Lung (tissue), 17 donors: ENCODE measurements at places on chromosomes 7 and 10.

DNA sequence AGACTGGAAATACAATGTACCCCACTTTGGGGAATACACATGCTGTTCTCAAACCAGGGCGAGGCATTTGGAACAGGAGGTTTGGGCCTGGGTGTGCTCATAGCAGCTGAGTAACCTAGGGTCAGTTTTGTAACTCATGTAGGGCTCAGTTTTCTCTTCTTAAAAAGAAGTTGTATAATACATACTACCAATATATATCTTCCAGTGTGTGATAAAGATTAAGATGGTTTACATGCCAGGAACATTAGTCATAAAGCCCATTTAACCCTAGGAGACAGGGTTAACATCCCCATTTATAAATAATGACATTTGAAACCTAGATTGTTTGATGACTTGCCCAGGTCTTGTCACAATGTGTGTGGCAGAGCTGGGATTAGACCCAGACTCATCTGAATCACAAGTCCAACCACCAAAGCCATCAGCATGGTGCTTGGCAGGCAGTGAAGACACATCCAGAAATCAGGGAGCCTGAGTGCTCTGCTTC lies 6.0 kb downstream of the AKR1B10 start:
- no peak for DNase-seq

- DNase-seq: no peak
These were observed 172.0 kb upstream of the ZNF32 start for GRCh38 chr10:43820663-43821062.

DNA sequence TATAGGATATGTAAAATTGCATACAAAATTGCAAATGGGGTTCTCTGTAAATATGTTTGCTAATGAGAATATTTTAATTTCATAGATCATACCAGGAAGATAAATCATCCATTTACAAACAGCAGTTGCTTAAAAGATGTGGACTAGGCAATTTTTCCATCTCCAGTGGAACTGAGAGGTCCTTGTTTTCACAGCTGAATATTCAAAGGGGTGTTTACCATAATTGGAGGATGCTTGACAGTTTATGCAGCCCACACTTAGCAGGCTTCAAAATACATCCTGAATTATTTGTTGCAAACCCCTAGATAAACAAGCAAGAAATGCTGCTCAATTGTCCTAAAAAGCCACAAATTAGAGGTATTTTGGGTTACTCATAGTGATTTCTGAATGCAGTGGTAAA lies 69.9 kb downstream of the ADARB2 start:
- no peak for DNase-seq

DNA sequence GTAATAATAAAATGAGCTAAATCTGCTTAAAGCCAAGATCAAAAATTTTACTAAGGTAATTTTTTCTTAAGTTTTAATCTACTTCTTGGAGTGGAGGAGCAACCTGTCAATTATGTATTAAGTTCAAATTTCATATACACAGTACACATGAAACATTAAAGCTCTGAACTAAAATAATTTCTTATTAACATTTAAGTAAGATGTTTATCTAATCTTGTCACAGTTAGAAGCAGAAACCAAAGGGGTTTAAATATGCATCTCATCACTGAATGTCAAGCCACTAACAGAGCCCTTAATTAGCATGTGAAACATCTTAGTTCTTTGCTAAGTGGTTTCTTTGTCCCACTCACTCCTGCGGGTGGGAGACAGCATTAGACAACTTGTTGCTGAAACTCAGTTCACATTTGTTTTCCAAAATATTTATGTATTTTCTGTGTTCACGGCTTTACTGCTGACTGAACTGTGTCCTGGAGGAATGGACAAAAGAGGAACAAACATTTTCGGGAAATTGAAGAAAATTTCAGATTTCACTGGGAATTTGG lies 130.9 kb upstream of the MBL2 start:
- no peak for DNase-seq
